ENCODE measurements at places on chromosomes 2 and 18. TPM values are rescaled to one million over a fixed set of nuclear protein-coding genes. Genes with fewer than 3 reads are reported as not detected.
A peak's percentile ranks its signal among the peaks of the same experiment; 100 is the strongest.

DNA sequence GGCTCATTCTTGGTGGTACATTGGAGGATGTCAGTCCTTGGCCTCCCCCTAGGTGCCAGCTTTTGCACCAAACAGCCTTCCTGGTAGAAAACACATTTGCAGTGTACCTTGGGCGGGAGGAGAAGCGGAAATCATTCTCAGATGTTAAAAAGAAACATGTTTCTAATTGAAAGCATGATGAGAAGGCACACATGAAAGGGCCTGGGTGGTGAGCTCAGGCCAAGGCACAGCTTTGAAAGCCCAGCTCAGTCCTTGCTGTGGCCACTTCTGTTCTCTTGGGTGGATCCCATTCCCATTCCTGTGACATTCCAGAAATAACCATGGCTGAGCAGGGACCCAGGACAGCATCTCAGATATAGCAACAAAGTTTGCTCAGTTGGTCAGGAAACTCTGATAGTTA, 71.5 kb downstream of the LTBP1 start:
- DNase-seq: no peak

DNA sequence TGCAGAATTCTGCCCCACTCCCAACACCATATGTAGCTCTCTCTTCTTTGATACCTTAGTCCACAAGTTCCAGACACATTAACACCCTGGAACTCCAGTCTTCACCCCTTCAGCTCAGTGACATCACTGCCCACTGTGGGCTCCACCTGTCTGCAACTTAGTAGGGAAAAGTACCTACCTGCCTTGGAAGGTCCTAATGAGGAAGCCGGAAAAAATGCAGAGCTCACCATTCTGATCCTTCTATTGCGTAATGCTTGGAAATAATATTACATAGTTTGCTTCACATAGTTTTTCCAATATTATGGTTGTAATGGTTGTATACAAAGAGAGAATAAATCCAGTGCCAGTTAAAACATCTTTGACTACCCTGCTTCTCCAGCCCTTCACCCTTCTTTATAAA, 738.4 kb downstream of the RNF144A start:
- no peak for DNase-seq

DNA sequence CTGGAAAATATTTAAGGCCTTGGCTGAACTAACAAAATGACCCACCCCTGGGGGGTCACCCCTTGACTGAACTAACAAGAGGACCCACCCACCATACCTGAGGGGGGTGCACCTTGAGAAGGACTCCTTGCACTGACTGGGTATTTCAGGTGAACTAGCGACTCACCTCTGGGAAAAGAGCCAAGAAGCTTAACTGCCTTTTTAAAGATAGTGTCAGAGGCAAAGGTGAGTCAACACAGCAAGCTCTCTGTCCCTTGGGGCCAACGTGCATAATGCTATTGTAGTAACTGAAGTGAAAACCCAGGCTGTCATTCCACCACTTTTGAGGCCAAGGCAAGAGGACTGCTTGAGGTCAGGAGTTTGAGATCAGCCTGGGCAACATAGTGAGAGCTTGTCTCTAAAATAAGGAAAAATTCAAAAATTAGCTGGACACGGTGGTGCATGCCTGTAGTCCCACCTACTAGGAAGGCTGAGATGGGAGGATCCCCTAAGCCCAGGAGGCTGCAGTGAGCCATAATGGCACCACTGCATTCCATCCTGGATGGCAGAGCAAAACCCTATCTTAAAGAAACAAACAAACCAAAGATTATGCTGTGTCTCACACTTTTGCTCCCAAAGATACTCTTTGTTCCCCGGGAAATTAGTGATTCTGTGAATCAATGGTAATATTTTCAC, 36.4 kb upstream of the ZCCHC2 start:
- DNase-seq: no peak

GRCh38 chr2:33620-34019, 12.7 kb downstream of the FAM110C start:
- DNase-seq: peak; percentile 57

DNA sequence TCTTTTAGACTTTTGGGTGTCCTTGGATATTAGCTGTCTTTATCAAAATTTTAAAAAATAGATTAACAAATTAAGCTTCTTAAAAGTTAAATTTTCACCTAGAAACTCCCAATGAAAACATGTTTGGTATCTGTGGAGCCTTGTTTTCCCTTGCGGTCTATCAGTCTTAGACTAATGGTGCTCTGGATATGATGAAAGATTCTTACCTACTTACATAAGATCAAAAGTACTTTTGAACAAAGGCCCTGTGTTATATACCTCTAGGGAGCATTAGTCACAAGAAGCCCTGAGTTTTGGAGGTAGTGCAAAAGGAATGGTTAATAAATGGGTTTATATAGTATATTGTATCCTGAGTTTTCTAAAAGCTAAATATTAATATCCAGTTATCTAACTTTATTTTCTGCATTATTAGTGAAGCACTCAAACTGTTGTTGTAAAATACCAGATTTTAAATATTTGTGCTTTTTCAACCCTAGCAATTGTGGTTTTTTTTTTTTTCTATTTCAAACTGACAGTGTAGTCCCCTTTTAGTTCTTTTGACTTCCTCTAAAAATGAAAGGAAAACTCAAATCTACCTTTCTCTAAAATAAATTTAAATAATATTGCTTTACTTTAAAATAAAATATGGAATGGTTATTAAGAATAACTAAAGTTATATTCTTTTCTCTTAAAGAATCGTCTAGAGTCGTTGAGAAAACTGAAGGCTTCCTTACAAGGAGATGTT, 18.1 kb downstream of the NDC80 start:
- DNase-seq: no peak

DNA sequence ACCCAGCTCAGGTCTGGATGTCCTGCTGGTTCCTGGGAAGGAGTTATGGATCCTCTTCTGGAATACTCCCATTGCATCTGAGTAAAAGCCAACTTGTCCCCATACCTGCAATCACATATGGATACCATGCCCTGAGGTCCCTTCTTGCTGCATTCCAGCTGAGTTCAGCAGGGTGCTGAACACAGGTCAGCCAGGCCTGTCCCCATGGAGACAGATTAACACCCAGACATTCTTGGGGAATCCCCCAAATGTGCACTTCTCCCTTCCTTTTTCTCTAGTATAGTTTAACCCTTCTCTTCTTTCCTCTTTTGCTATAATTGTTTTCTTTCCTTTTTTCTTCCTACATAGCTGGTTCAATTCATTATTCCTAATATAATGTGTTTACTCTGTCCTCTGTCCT, 799.6 kb upstream of the HS6ST1 start:
- DNase-seq: no peak

DNA sequence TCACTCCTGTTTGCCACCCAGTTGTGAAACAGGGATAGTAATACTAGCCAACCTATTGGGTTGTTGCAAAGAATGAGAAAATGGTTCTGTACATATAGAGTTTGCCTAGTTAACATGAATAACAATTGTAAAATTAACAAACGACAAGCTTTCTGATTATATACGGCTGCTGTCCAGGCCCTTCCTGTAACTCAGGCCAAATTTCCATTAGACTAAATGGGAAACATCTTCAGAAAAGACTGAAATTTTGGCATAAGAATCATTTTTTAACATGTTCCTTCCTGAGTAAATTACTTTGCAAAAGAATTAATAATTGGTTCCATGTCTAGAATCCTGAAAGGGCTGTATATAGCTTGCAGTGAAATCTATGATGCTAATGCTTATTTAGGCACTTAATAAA, 117.7 kb upstream of the SATB2 start:
- DNase-seq: no peak

GRCh38 chr18:9913151-9913525, 678 bp upstream of the VAPA start:
- no peak for DNase-seq

DNA sequence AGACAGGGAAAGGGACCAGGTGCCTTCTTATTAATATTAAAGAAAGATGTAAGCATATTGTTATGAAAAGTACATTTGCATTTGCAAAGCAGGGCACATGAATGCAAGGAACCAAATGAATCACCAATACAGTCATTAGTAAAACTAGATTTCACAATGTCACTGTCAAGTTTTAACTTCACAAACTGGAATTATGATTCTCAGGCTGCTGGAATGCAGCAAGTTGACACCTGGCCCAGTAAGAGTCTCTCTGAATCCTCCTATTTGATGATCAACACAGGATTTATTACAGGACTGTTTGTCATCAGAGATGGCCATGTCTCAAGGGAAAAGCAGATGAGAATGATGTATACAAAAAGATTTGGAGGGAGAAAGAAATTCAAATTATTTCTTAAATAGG, 72.9 kb upstream of the STK39 start:
- no peak for DNase-seq

- DNase-seq: no peak
Observed at GRCh38 chr2:239777219-239777618, 247.9 kb downstream of the NDUFA10 start.

GRCh38 chr2:66001538-66001937, 433.4 kb upstream of the MEIS1 start:
- no peak for DNase-seq

- DNase-seq: no peak
Observed at GRCh38 chr2:95058989-95059641, 33.6 kb downstream of the MAL start.

- no peak for DNase-seq
Observed at GRCh38 chr2:144348846-144349245, 171.1 kb downstream of the ZEB2 start.

DNA sequence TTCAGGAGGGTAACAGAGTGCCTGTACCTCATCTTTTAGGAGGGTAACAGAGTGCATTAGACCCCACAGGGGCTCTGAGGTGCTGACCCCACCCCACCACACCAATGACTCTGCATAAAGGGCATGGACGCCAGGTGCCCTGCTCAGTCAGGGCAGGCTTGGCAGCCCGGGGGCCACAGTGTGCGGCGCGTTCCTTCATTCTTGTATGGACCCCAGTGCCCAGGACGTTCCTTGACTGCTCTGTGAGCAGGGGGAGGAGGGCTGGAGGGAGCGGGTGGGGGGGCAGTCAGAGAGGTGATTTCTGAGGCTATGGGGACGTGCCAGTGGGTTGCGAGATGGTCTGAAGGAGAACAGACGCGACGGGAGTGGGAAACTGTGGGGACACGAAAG, 168.7 kb upstream of the NCK2 start:
- DNase-seq: no peak

- no peak for DNase-seq
Observed at GRCh38 chr18:14974576-14974975, 226.6 kb downstream of the ANKRD30B start.

DNA sequence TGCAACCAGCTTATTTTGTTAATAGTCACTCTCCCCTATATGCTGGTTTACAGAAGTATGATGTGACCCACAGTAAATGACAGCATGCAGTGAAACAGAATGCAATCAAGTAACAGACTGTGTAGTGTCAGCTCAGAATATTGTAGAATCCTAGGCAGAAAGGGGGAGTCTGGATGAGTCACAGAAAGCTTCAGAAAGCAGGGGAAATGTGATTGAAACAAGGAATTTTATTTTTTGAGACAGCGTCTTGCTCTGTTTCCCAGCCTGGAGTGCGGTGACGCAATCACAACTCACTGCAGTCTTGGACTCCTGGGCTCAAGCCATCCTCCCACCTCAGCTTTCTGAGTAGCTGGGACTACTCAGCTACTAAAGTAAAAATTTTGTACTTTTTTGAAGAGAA, 219.9 kb upstream of the FBXO11 start:
- no peak for DNase-seq

DNA sequence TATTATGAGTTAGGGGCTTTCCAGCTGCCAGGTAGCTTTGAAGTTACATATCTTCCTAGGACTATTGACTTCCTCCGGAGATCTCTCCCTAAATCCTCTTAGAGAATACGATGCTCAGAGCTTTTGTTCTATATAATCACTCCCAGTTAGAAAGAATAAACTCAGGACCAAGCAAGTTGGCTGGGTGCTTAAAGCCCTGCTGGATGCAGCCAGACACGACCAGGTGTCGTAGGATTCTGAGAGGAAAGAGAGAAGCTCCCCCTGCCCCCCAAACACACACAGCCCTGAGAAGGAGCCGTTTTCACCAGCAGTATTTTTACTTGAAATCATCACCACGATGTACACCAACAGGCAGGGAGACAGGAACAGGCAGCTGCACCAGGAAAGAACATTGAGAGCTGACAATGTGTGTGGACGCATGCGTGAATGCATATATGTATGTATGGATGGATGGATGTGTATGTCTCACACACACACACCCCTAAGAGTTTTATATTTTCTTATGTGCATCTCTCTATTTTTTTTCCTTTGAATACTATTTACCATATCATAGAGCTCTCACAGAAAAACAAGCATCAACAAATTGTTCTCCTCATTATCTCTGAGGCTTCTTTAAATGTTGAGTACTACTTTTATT, 382.6 kb downstream of the EPHA4 start:
- no peak for DNase-seq

DNA sequence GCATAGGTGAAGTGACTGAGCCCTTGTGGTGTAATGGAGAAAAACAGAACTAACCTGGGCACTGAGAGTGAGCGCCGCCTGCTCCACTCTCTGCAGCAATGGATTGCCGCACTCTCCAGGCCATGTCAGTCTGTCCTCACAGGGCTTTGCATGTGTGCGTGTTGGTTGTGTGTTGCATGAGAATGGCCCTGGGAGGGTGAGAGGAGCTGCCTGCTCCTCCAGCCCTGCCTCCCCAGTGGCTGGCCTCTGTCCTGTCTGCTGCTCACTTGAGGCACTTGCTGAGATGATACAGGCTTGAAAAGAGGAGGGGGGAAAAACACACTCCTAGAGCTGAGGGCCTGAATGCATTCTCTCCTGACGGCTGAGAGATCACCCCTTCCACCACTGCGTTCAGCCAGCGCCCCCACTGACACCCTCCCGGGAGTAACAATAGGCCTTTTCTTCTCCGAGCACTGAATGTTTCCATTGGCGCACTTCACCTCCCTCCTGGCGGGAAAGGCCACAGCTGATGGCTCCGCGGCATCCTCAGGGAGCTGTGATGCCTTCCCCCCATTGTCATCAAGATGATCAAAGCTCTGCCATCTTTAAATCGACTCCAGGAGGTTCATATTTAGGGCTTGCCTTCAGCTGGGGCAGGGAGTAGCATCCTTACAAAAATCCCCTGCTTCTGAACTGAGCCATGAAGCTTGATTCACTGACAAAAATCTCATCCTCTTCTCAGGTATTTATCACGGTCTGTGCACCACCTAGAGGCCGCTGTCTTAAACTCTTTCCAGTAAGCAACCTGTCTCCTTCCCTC, 49.9 kb upstream of the DAPL1 start:
- peak; percentile 18 for DNase-seq

GRCh38 chr2:208711598-208711997, 305.0 kb downstream of the PTH2R start:
- no peak for DNase-seq

GRCh38 chr18:78517973-78518372, 461.6 kb upstream of the SALL3 start:
- DNase-seq: no peak

The DHRS9 gene
- not detected for total RNA-seq

The MALL gene
- not detected for total RNA-seq

The DRC1 gene
- not detected for total RNA-seq

The PCBP1 gene
- total RNA-seq: 255 TPM

The UGT1A5 gene
- not detected for total RNA-seq

The CRYGC gene
- not detected for total RNA-seq

The MBD1 gene
- 96.0 TPM for total RNA-seq

The TSPYL6 gene
- total RNA-seq: not detected

The PLEK gene
- 10.3 TPM for total RNA-seq
